Astrocyte (in vitro differentiated cells and primary cell): ENCODE measurements at places on chromosomes 6 and 20. TPM values are rescaled to one million over a fixed set of nuclear protein-coding genes. Genes with fewer than 3 reads are reported as not detected.

The HLA-DMA gene
- 5.2 and 8.1 TPM in 2 replicates for total RNA-seq

GRCh38 chr6:69084746-69085335, 449.8 kb downstream of the ADGRB3 start:
- DNase-seq, result peak; percentile 27
- H3K4me3 ChIP-seq, result no peak overlapping the region
- peaks cover 5% of the 10 kb centered on the region for H3K4me1 ChIP-seq
- no peaks in the 10 kb centered on the region for H3K36me3 ChIP-seq
- H3K27me3 ChIP-seq, result no peaks in the 10 kb centered on the region

The ZNF391 gene
- 6.0 and 7.2 TPM in 2 replicates for total RNA-seq

DNA sequence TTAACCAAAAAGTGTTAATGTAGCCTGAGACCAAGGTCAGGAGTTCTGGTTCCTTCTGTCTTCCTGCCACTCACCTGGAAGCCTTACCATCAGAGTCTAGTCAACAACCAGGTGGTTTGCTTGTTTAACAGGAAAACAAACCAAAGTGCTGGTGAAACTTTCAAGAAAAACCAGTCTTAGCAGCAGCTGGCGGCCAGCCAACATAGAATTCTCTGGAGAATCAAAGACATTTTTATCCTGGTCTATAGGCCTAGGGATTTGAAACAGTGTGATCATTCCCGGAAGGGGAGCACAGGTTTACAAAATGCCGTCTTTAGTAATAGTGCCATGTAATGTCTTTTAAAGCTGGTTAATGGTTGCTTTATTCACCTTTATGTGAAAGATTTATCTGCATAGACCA, 146.6 kb upstream of the AKIRIN2 start:
- no peak overlapping the region for H3K4me3 ChIP-seq
- H3K4me1 ChIP-seq, result no peaks in the 10 kb centered on the region
- H3K36me3 ChIP-seq, result no peaks in the 10 kb centered on the region
- no peaks in the 10 kb centered on the region for H3K27me3 ChIP-seq
- no peak for DNase-seq

DNA sequence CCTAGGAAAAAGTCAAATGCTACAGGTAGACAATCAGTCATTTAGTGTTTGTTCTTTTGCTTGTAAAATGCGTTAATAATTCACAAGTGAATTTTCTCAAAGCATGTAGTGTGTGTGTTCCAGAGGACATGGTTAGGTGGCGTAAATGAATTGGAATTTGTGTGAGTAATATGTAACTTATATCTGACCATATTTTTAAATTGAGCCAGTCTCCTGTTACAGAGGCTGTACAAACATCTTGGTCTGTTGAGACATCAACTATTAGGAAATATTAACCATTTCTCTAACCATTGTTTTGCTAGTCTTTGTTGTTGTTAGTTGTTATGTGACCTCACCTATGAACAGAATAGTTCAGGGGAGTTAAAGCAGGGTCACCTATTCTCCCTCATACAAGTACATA, 22.7 kb downstream of the MCM8 start:
- no peak overlapping the region for H3K4me3 ChIP-seq
- peaks cover 2% of the 10 kb centered on the region for H3K4me1 ChIP-seq
- no peak overlapping the region for H3K27ac ChIP-seq
- no peaks in the 10 kb centered on the region for H3K27me3 ChIP-seq
- peak; percentile 10 for DNase-seq
- H3K36me3 ChIP-seq, result peaks cover 5% of the 10 kb centered on the region

DNA sequence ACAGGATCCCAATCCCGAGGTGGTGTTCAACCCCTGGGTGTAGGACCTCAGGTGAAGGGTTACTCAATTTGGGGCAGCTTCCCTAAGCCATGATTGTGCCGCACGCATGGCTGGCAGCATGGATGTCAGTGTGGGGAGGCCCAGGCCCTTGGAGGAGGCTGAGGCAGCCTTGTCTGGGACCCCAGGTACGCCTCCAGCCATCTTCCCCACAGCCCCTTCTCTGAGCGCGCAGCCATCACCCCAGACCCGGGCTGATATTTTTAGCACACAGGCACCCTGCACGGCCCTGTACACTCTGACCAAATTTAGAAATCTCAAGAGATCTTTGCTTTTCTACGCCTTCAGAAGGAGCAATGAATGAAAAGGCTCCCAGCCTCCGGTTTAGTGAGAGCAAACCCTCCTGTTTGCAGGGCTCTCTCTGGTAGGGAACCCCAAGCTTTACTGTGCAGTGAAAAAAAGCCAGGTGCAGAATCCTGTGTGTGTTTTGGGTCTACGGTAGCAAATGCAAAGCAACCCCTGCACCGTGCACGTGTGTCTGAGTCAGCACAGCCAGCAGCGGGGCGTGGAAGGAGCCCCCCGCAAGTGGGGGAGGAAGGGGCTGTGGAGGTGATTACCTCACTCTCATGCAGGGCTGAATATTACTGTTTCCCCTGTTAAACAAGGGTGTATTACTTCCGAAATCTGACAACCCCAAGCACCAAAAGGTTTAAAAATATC, 44.3 kb downstream of the CTCFL start:
- no peak for DNase-seq
- H3K27ac ChIP-seq, result no peak overlapping the region
- H3K4me3 ChIP-seq, result no peak overlapping the region
- peaks cover 17% of the 10 kb centered on the region for H3K27me3 ChIP-seq
- H3K36me3 ChIP-seq, result no peaks in the 10 kb centered on the region

The MCHR2 gene
- total RNA-seq, result not detected in 2 replicates

The EDN3 gene
- not detected in 2 replicates for total RNA-seq

DNA sequence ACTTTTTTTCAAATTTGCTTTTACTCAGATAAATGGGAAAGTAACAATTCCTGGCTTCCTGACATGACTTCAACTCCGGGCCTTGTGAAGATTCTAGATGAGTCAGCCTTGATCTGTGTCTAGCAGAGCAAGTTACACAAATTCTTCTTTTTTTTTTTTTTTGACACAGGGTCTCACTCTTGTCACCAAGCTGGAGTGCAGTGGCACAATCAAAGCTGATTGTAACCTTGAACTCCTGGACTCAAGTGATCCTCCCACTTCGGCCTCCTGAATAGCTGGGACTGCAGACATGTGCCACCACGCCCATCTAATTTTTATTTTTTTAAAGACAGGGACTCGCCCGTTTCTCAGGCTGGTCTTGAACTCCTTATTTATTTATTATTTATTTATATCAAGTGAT, 7.3 kb upstream of the ARHGAP18 start:
- H3K27ac ChIP-seq, result no peak overlapping the region
- no peak overlapping the region for H3K4me3 ChIP-seq
- H3K36me3 ChIP-seq, result no peaks in the 10 kb centered on the region
- H3K4me1 ChIP-seq, result peaks cover 6% of the 10 kb centered on the region
- H3K27me3 ChIP-seq, result no peaks in the 10 kb centered on the region
- DNase-seq, result peak; percentile 67

GRCh38 chr6:112289038-112289566, 34.7 kb upstream of the LAMA4 start:
- H3K4me1 ChIP-seq, result peaks cover 8% of the 10 kb centered on the region
- no peaks in the 10 kb centered on the region for H3K36me3 ChIP-seq
- peak; percentile 89 for DNase-seq
- no peak overlapping the region for H3K27ac ChIP-seq
- H3K27me3 ChIP-seq, result no peaks in the 10 kb centered on the region

- H3K36me3 ChIP-seq, result no peaks in the 10 kb centered on the region
- H3K27ac ChIP-seq, result no peak overlapping the region
- no peaks in the 10 kb centered on the region for H3K4me1 ChIP-seq
- H3K27me3 ChIP-seq, result no peaks in the 10 kb centered on the region
- no peak overlapping the region for H3K4me3 ChIP-seq
- DNase-seq, result no peak
These were observed 373.9 kb upstream of the SYNCRIP start for GRCh38 chr6:86016567-86016966.

DNA sequence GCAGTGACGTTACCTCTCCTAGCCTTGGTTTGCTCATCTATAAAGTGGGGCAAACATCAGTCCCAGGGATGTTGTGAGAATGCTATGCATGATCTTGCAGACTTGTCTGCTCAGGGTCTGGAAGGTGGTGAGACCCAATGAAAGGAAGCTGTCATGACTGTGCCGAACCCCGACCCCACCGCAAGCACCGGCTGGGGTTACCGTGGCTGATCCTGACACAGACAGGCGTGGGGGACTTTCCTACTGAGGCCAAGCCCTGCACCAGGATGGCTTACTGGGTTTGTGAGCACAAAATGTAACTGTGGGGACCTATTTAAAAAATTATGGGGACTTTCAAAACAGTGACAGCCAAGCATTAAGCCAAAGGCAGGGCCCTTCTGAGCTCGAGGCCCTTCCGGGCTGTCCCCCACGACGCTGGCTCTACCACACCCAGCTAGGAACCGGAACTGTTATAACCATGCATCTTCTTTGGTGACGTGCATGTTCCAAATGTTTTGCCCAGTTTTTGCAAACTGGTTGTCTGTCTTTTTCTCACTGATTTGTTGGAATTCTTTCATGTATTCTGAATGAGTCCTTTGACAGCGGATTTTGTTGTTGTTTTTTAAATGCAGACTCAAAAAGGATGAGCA, 76.6 kb upstream of the PMEPA1 start:
- DNase-seq, result no peak
- no peaks in the 10 kb centered on the region for H3K36me3 ChIP-seq
- H3K27ac ChIP-seq, result no peak overlapping the region
- H3K4me1 ChIP-seq, result peaks cover 4% of the 10 kb centered on the region
- peaks cover 13% of the 10 kb centered on the region for H3K27me3 ChIP-seq

- H3K4me1 ChIP-seq, result peaks cover 18% of the 10 kb centered on the region
- no peaks in the 10 kb centered on the region for H3K36me3 ChIP-seq
- H3K4me3 ChIP-seq, result peak overlapping the region; percentile 55
- peak; percentile 54 for DNase-seq
These were observed 135.5 kb downstream of the LY86 start for GRCh38 chr6:6723921-6724538.

DNA sequence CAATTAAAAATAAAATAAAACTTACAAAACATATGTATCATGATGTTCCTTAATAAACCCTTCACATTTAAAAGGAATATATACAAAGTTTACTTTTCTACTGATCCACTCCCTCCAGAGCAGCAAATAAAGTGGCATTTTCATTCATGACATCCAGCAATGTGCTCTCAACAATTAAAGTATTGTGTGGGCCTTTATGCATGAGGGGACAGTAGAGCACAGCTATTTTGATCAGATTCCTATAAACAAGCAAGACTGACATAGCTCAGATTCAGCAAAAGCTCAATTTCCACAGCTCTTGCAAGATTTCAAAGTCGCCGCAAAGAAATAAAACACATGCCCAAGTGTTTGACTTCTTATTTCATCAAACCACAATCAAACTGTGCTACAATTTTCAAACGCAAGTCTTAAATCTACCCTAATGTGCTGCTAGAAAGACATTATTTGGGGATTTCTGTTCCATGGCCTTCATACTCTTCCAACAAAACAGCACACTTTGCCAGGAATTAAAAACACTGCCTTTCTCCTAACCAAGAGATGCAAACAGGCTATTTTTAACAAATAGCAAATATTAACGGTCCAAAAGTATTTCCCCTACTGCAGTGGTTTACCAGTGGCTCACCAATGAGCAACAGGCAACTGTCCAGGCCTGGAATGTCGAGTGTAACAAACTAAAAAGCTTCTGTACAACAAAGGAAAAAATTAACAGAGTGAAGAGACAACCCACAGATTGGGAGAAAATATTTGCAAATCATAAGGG, 52.3 kb downstream of the MBOAT1 start:
- no peak overlapping the region for H3K27ac ChIP-seq
- peak; percentile 23 for DNase-seq
- no peaks in the 10 kb centered on the region for H3K4me1 ChIP-seq

The MMP24OS gene
- total RNA-seq, result 79.8 and 86.5 TPM in 2 replicates

DNA sequence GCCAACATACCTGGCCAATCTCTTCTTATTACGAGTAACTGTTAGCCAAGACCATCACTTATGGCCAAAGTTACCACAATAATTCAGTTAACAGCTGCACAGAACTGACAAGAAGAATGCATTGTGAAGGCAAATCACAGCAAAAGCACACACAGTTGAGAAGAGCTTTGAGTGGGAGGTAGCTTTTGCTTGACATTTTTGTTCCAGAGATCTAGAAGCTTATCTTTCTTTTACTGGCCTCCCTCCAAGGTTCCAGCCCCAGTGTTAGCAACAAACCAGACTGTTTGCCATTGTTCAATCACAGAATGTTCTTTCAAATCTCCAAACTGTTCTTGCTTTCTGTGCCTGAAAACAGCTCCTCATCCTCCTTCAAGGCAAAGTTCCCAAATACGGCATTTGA, 35.9 kb upstream of the IRAK1BP1 start:
- no peak overlapping the region for H3K27ac ChIP-seq
- no peaks in the 10 kb centered on the region for H3K27me3 ChIP-seq
- H3K4me3 ChIP-seq, result no peak overlapping the region
- DNase-seq, result peak; percentile 92

DNA sequence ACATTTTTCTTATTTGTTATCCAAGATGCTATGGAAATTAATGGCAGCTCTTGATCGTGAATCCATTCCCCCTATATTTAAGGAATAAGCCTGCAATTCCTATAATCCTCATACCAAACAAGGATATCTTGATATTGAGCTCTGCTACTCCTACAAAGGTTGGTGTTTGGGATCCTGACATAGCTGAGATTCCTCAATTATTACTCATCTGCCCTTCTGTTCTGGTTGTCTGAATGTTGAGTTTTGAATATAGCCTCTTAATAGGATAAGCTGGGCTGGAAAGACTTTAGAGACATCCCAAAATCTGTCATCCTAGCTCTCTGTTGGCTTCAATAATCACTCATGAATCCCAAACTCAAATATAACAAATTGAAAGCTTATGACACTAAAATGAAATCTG, 49.9 kb downstream of the CLIC5 start:
- no peak overlapping the region for H3K4me3 ChIP-seq
- no peaks in the 10 kb centered on the region for H3K27me3 ChIP-seq
- peaks cover 16% of the 10 kb centered on the region for H3K4me1 ChIP-seq
- no peaks in the 10 kb centered on the region for H3K36me3 ChIP-seq
- H3K27ac ChIP-seq, result peak overlapping the region; percentile 9

- H3K4me3 ChIP-seq, result no peak overlapping the region
- peaks cover 2% of the 10 kb centered on the region for H3K27me3 ChIP-seq
- H3K27ac ChIP-seq, result no peak overlapping the region
- H3K4me1 ChIP-seq, result no peaks in the 10 kb centered on the region
- no peaks in the 10 kb centered on the region for H3K36me3 ChIP-seq
These were observed 21.2 kb upstream of the HLA-DQA1 start for GRCh38 chr6:32615885-32616532.

DNA sequence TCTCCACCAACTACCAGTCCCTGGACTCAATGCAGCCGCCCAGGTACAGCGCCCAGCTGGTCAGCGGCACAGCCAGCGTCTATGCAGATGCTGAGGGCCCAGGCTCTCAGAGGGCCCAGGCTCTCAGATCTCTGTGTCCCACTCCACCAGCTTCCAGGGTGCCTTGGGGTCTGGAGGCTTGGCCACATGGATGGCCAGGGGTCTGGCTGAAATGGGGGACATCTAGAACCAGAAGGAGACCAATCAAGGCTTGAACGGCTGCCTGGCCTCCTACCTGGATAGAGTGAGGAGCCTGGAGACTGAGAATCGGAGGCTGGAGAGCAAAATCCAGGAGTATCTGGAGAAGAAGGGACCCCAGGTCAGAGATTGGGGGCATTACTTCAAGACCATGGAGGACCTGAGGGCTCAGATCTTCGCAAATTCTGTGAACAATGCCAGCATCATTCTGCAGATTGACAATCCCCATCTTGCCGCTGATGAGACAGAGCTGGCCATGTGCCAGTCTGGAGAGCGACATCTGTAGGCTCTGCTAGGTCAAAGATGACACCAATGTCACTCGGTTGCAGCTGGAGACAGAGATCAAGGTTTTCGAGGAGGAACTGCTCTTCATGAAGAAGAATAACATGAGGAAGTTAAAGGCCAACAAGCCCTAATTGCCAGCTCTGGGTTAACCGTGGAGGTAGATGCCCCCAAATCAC, 44.1 kb upstream of the GRM4 start:
- no peaks in the 10 kb centered on the region for H3K27me3 ChIP-seq
- H3K27ac ChIP-seq, result no peak overlapping the region
- no peaks in the 10 kb centered on the region for H3K36me3 ChIP-seq
